ENCODE measurements at places on chromosomes 7 and 10.

- DNase-seq, result no peak
Observed at GRCh38 chr7:92748495-92748894, 87.9 kb downstream of the CDK6 start.

DNA sequence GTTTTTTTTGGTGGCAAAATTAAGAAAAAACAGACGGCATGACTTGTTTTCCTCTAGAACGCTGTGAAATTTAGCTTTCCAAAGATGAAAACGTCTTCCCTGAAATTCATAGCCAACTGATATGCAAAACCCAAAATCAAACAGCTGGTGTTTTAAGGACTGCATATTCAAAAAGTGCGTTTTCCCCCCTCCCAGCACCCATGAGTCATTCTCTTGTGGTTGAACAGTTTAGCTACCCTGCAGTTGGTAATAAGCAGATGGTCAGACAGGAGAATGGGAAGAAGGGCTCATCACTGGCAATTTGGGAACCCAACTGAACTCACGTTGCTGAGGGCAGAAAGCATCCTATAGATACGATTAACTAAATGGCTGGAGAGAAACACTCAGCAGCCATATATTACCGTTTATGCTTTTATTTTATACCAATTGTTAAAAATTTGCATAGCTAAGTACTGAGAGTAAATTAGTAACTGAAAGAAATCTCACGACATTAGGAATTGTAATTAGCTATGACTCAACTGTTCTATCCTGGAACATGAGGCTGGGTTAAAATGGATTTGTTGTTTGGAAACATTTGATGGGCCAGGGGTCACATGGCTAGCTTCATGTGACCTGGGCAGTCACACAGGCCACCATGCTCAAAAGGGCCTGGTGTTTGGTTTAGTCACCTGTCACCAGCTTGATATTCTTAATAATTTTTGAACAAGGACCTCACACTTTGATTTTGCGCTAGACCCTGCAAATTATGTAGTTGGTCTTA, 343.1 kb downstream of the PHTF2 start:
- no peak for DNase-seq

GRCh38 chr7:148711191-148712102, 12.7 kb downstream of the CUL1 start:
- no peak for DNase-seq

DNA sequence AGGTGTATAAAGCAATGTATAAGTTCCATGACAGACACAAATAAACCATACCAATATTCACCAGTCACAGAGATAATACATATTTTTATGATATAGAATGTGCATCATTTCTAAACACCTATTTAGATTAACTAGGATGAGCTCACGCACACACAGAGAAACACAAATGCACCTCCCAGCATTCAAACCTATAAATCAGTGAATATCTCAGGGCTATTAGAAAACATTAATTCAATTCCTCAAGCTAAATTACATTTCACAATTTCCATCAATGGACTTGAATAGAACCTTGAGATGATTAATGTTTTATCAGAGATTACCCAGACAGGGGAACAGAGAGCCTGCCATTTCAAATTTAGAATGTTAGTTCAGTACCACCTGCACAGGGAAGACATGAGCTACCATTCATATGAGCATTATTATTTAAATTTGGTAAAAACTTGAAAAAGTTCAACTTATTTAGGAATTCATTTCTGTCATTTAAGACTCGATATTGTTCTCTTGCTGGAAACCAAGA, 221.7 kb downstream of the PARD3 start:
- DNase-seq, result no peak

DNA sequence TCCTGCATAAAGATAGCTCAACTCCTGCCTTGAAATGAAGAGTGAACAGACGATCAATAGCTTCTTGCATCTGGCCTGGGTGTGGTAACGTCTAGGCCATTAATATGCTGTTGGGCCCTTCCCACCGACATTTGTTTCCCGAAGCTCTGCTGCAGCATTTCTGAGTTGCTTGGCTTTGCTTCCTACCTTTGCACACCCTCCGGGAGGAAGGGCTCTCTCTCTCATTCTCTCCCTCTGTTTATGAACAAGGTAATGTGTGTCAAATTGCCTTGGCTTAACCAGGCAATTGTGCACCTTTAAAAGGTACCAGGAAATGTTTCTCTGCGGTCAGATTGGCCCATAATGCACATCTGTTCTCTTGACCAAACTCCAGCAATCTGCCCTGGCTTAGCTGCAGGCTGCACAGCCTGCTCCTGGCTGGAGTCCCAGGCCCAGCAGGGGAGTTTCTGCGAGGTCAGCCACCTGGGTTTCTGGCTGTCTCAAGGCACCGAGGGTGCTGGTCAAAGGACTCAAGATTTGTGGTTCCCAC, 223.7 kb downstream of the SNX10 start:
- no peak for DNase-seq

GRCh38 chr10:14889318-14889717, 10.7 kb downstream of the SUV39H2 start:
- DNase-seq, result no peak

DNA sequence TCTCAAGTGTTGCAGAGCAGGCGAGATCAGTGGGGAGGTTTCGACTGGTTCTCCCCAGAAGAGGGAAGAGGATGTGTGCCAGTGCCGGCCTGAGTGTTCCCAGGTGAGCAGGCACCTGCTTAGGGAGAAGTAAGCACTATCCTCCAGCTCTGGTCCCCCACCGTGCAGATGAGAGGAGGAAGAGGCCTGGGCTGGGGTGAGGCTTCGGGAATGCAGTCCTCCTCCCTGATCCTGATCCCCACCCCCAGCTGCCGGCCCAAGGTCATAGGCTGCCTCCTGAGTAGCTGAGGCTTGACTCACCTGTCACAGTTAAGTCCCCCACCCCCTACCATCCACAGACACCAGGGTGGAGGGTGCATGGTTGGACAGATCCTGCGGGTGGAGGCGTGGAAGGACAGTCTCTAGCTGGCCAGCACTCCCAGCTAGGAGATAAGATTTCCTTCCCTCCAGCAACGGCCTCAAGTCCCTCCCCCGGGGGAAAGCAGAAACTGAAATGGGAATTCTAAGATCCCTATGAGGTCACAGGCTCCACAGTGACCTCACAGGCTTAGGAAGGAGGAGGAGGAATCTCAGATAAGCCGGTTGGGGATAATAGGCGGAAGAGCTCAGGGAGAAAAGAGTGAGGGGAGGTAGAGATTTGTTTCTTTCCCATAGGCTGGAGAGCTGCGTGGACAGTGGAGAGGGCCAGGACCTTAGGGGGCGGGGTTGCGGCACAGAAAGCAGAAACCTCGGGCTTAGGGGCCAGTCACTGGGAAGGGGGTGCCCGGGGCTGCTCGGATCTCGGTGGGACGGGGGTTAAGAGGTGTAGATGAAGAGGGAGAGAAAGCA, 1.0 kb downstream of the LRCH4 start:
- no peak for DNase-seq

DNA sequence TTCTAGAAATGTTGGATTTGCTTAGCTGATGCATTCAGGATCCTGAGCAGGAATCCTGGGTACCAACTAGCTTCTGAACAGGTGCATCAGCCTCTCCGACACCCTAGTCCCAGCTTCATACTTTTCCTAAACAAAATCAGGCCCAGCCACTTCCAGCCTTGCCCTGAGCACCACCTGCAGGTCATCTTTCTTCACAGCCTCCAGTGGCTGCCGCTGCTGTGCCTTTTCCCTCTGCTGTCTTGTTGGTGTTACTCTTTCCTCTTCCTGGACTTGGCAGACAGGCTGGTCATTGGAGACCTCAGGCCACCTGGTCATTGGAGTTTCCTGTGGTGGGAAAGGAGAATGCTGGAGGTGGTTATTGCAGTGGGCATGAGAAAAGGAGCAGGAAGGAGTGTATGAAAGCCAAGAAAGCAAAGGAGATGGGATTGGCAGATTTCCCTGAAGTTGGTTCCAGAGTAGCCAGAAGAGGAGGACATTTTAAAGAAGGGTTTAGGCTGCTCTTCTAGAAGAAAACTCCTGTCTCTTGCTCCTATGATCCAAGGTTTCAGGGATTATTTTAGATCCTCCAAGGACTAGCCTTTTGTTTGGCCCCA, 48.2 kb upstream of the NFKB2 start:
- no peak for DNase-seq

- no peak for DNase-seq
Observed at GRCh38 chr7:113764401-113765035, 154.3 kb downstream of the PPP1R3A start.

DNA sequence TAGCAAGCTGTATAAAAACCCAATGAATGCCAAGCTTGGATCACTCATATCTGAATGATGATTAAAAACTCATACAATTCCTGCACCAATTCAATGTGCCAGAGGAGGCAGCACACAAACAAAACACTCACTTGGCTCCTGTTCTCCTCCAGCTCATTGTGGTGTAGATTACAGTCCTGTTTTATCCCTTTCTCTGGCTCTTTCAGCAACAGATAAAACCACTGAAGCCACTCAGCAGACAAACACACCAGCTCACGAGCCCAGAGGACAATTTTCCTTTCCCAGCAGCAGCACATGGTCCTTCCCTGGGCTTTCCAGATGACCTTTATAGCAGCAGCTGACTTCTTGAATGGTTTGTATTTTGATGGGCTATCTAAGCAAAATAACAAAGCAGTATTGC, 107.3 kb upstream of the STARD3NL start:
- DNase-seq, result no peak

- no peak for DNase-seq
Observed at GRCh38 chr7:140506788-140507464, 27.6 kb upstream of the MKRN1 start.
